ENCODE measurements at places on chromosomes 3 and 15. TPM values are rescaled to one million over a fixed set of nuclear protein-coding genes. Genes with fewer than 3 reads are reported as not detected.

Gene MRAS
- 0.44 TPM for total RNA-seq

Gene TTLL13
- 0.46 TPM for total RNA-seq

Gene SI
- not detected for total RNA-seq

Gene GRIP2
- not detected for total RNA-seq

Gene TF
- total RNA-seq = 9.8 TPM

Gene CPLX3
- not detected for total RNA-seq

Gene CRTAP
- total RNA-seq = 65.7 TPM

DNA sequence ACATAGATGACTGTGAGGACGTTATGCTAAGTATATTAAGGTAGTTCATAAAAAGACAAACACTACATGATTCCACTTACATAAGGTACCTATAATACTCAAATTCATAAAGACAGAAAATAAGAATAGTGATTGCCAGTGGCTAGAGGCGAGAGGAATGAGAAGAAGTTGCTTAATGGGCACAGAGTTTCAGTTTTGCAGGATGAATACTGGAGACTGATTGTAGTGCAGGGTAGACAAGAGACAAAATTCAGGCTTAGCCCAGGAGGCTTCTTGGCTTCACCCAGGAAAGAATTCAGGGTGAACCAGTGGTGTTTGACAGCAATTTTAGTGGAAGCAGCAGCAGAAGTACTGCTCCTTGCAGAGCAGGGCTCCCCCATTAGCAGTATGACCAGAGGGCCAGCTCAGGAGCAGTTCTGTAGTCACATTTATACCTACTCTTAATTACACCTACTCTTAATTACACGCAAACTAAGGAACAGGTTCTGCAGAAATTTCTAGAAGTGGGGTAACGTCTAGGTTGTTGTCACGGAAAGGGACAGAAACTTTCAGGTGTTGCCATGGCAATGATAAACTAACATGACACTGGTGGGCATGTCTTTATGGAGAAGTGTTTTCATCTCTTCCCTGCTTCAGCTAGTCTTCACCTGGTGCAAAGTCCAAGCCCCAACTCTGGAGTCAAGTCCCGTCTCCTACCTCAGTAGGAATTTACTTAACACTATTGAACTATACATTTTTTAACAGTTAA lies 55.2 kb downstream of the TBL1XR1 start:
- peaks cover 45% of the 10 kb centered on the region for H3K4me1 ChIP-seq
- no peaks in the 10 kb centered on the region for H3K27me3 ChIP-seq
- no peak for DNase-seq
- H3K4me3 ChIP-seq = no peak overlapping the region
- H3K36me3 ChIP-seq = no peaks in the 10 kb centered on the region
- peak overlapping the region; percentile 46 for H3K27ac ChIP-seq

DNA sequence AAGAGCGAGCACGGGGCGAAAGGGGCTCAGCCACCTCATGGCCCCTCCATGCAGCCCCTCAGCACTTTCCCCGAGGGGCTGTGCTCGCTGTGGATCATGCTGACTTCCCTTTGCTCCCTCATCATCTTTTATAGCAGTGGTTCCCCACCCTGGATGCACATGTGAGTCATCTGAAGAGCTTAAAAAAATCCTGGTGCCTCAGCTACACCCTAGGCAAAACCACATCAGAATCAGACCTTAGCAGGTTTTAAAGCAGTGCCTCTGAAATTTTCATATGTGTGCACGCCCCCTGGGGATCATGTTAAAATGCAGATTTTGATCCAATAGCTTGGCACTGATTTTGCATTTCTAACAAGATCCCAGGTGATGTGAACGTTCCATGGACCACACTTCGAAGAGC lies 50.9 kb downstream of the FEM1B start:
- no peak overlapping the region for H3K27ac ChIP-seq
- no peak overlapping the region for H3K4me3 ChIP-seq
- H3K36me3 ChIP-seq = no peaks in the 10 kb centered on the region
- DNase-seq = no peak
- peaks cover 24% of the 10 kb centered on the region for H3K4me1 ChIP-seq

GRCh38 chr3:187769771-187770170 lies 24.5 kb upstream of the BCL6 start:
- H3K27ac ChIP-seq = peak overlapping the region; percentile 43
- peaks cover 5% of the 10 kb centered on the region for H3K4me1 ChIP-seq
- H3K36me3 ChIP-seq = no peaks in the 10 kb centered on the region
- DNase-seq = no peak
- no peak overlapping the region for H3K4me3 ChIP-seq
- H3K27me3 ChIP-seq = no peaks in the 10 kb centered on the region

GRCh38 chr3:107956991-107957900 lies 133.6 kb downstream of the CD47 start:
- H3K4me1 ChIP-seq = peaks cover 10% of the 10 kb centered on the region
- no peak overlapping the region for H3K27ac ChIP-seq
- no peak overlapping the region for H3K4me3 ChIP-seq
- DNase-seq = no peak
- no peaks in the 10 kb centered on the region for H3K27me3 ChIP-seq
- no peaks in the 10 kb centered on the region for H3K36me3 ChIP-seq

DNA sequence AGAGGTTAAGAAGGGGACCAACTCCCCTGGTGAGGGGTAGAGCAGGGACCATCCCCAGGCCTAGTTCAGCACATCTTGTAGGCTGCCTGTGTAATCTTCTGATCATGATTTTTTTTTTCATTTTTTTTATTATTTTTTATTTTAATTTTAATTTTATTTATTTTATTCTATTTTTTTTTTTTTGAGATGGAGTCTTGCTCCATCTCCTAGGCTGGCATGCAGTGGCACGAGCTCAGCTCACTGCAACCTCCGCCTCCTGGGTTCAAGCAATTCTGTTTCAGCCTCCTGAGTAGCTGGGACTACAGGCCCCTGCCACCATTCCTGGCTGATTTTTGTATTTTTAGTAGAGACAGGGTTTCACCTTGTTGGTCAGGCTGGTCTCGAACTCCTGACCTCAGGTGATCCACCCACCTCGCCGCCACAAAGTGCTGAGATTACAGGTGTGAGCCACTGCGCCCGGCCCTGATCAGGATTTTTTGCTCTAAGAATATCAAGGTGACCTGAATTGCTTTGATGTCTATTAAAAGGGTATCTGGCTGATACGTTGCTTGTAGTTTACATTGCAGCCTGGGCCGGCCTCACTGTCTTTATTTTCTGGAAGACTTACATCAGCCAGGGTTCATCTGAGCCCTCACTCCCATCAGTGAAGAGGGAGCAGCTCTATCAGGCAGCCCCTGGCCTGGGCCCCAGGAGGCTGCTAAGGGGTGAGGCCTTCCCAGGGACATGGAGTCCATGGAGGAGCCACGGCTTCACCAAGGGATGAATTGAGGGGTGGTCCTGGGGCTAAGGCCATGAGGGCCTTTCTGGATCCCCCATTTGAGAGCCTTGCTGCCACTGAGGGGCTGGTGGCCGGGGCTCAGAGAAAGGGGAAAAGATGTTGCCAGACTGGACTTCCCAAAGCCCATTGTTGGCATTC lies 10.7 kb downstream of the SYNM start:
- H3K36me3 ChIP-seq = no peaks in the 10 kb centered on the region
- peaks cover 3% of the 10 kb centered on the region for H3K4me1 ChIP-seq
- H3K27ac ChIP-seq = no peak overlapping the region
- no peak for DNase-seq
- H3K27me3 ChIP-seq = peaks cover 6% of the 10 kb centered on the region

- no peaks in the 10 kb centered on the region for H3K4me1 ChIP-seq
- no peak for DNase-seq
- no peaks in the 10 kb centered on the region for H3K36me3 ChIP-seq
- peaks cover 10% of the 10 kb centered on the region for H3K27me3 ChIP-seq
- no peak overlapping the region for H3K4me3 ChIP-seq
- H3K27ac ChIP-seq = no peak overlapping the region
Observed at GRCh38 chr15:51162865-51163762, 68.4 kb upstream of the TNFAIP8L3 start.

DNA sequence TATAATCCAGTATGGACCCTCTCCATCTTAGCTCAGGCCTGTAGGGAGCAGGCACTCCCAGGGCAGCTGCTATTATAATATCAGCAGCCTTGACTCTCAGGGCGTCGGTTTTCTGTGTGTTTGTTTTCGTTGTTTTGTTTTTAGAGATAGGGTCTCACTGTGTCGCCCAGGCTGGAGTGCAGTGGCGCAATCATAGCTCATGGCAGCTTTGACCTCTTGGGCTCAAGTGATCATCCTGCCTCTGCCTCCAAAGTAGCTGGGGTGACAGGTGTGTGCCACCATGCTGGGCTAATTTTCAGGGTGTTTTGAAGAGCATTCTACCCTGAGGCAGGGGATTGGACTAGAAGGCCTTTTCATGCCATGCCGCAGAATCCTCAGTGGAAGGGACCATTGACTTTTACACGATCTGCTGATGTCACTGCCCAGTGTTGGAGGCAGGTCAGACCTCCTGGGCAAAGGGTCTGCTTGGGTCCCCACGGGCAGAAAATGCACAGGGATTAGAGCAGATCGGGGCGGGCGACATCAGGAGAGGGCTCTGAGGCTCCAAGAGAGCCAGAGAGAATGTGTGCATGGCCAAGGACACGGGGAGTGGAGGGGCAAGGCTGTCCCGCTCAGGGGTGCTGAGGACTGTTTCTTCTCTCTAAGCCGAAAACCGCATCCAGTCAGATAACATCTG lies 7.8 kb downstream of the MELTF start:
- DNase-seq = no peak
- H3K36me3 ChIP-seq = no peaks in the 10 kb centered on the region
- H3K4me3 ChIP-seq = no peak overlapping the region

GRCh38 chr15:74269362-74270035 lies 33.4 kb downstream of the CCDC33 start:
- H3K27me3 ChIP-seq = no peaks in the 10 kb centered on the region
- H3K4me3 ChIP-seq = no peak overlapping the region
- H3K36me3 ChIP-seq = no peaks in the 10 kb centered on the region
- H3K27ac ChIP-seq = no peak overlapping the region

DNA sequence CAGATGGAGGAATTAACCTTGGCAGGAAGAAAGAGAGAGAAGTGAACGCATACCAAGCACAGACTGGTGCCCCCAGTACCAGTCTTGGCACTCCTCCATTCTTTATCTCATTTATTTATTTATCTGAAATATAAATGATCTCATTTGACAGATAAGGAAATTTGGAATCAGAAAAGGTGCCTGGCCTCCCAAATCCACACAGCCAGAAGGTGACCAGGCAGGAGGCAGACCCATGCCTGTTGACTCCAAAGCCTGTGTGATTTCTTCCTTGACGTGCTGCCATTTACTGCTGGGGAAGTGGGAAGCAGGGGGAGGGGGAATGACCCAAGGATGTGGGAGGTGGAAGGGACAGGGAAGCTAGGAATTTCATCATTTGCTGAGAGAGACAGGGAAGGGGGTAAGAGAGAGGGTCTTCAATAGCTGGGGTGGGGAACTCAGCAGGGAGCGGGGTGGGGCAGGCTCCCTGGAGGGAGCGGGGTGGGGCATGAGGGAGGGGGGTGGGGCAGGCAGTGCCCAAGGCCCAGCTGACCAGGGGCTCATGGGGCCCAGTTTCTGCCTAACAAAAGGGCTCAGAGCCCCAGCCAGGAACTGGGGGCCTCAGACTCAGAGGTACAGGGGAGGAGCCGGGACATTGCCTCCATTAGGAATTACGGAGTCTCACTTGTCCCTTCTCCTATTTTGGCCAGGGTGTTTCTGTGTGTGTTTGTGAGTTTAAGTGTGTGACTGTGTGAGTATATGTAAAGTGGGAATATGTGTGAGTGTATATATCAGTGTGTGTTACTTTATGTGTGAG lies 63.0 kb downstream of the MINAR1 start:
- H3K4me3 ChIP-seq = no peak overlapping the region
- H3K4me1 ChIP-seq = no peaks in the 10 kb centered on the region
- no peak overlapping the region for H3K27ac ChIP-seq
- H3K27me3 ChIP-seq = peaks cover 15% of the 10 kb centered on the region

DNA sequence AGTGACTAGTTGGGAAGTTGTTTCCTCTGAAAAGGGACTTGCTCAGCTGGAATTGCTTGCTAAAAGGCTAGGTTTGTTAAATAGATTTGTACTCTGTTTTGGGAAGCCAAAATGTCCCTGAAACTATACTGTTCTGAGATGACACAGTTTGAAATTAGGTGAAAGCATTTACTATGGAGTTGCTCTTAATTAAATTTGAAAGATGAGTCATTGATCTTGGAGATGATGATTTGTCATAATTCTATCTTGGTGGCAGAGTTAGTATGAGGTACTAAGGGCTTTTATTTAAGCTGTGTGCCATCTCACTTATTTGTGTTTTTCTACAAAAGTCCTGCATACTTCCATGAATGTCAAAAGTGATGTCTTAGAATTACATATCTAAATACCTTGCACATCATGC lies 320.9 kb downstream of the PTPRG start:
- no peak overlapping the region for H3K27ac ChIP-seq
- no peak for DNase-seq
- no peak overlapping the region for H3K4me3 ChIP-seq
- H3K36me3 ChIP-seq = no peaks in the 10 kb centered on the region

DNA sequence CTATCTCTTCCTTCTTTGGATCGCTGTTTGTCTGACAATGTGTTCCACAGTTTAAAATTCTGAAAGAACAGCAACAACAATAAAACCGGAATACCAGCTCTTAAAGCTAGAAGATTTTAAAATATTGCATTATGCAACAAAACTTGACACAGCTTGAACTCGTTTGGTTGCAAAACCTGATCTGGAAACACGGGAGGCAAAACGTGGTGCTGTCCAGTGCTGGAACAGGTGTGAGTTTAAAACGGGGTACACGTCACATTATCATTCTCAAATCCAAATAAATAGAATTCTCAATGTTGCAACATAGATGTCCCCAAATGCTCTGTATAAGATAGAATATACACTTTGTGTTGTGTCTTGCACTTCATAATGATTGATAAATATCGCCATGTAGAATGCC lies 110.9 kb upstream of the LYSMD4 start:
- H3K27me3 ChIP-seq = no peaks in the 10 kb centered on the region
- no peak overlapping the region for H3K27ac ChIP-seq
- H3K4me1 ChIP-seq = no peaks in the 10 kb centered on the region

GRCh38 chr3:56799251-56799882 lies 2.4 kb downstream of the ARHGEF3 start:
- peak overlapping the region; percentile 75 for H3K27ac ChIP-seq
- no peaks in the 10 kb centered on the region for H3K27me3 ChIP-seq
- peak overlapping the region; percentile 62 for H3K4me3 ChIP-seq
- H3K36me3 ChIP-seq = peaks cover 13% of the 10 kb centered on the region

DNA sequence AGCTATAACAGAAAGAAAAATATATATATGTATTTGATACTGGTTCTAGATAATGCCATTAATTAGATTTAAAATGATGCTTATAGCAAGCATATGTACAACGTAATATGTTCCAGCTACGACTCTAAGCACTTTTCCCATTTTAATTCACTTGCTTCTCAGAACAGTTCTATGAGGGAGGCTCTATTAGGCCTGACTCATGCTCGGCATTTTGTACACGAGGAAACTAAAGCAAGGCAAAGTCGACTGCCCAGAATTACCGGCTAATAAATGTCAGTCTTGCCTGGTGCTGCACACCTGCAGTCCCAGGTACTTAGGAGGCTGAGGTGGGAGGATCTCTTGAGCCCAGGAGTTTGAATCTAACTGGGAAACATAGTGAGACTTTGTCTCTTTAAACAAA lies 106.0 kb downstream of the PTPRG start:
- no peaks in the 10 kb centered on the region for H3K36me3 ChIP-seq
- H3K4me1 ChIP-seq = no peaks in the 10 kb centered on the region
- no peaks in the 10 kb centered on the region for H3K27me3 ChIP-seq
- no peak overlapping the region for H3K27ac ChIP-seq
- DNase-seq = no peak

All from T-cell (primary cell).